ENCODE measurements at places on chromosomes 2 and 18.

- no peaks in the 10 kb centered on the region for H3K36me3 ChIP-seq
- H3K27me3 ChIP-seq: no peaks in the 10 kb centered on the region
- H3K4me3 ChIP-seq: no peak overlapping the region
Measured at GRCh38 chr2:118094503-118094902, 6.2 kb downstream of the INSIG2 start.

GRCh38 chr2:25586726-25587144, 86.6 kb downstream of the DTNB start:
- H3K4me3 ChIP-seq: no peak overlapping the region
- no peaks in the 10 kb centered on the region for H3K27me3 ChIP-seq
- H3K36me3 ChIP-seq: no peaks in the 10 kb centered on the region
- no peak overlapping the region for H3K27ac ChIP-seq
- no peaks in the 10 kb centered on the region for H3K4me1 ChIP-seq

- no peak overlapping the region for H3K4me3 ChIP-seq
- H3K27ac ChIP-seq: no peak overlapping the region
- no peaks in the 10 kb centered on the region for H3K36me3 ChIP-seq
- DNase-seq: no peak
- H3K27me3 ChIP-seq: no peaks in the 10 kb centered on the region
- H3K4me1 ChIP-seq: no peaks in the 10 kb centered on the region
Measured at GRCh38 chr2:209638346-209638745, 133.3 kb upstream of the UNC80 start.

DNA sequence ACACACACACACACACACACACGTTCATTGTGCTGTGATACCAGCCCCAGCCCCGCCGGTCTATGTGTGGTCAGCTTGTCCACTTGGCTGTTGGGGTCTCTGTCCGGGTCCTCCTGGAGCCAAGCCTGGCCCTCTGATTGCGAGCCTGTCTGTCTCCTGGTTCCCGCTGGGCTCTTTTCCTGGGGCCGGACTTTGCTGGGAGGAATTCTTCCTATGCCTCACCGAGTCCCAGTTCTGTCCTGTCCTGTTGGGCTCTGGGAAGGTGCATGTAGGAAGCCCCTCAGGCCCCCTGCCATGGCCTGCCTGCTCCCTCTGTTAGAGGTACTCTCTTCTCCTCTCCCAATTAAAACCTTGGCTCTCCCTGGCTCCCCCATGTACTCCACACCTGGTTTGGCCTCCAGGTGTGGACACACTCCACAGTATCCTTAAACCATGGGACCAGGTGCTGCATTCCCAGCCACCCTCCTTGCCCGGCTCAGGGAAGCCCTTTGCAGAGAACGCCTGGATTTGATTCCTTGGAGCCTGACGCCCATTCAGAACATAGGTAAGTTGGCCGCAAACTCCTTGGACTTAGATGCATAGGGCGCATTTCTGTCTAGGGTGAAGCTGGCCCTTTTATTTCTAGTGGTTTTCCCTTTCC, 42.3 kb downstream of the CABLES1 start:
- no peak overlapping the region for H3K27ac ChIP-seq
- no peak overlapping the region for H3K4me3 ChIP-seq
- peaks cover 2% of the 10 kb centered on the region for H3K4me1 ChIP-seq
- H3K36me3 ChIP-seq: no peaks in the 10 kb centered on the region

- no peaks in the 10 kb centered on the region for H3K27me3 ChIP-seq
- H3K4me1 ChIP-seq: no peaks in the 10 kb centered on the region
- no peak overlapping the region for H3K4me3 ChIP-seq
- H3K27ac ChIP-seq: no peak overlapping the region
Measured at GRCh38 chr2:45755585-45756335, 104.3 kb downstream of the PRKCE start.

GRCh38 chr2:201118961-201119854, 3.2 kb downstream of the CFLAR start:
- H3K27me3 ChIP-seq: no peaks in the 10 kb centered on the region
- H3K27ac ChIP-seq: peak overlapping the region; percentile 99
- peak overlapping the region; percentile 76 for H3K4me3 ChIP-seq
- H3K36me3 ChIP-seq: peaks cover 5% of the 10 kb centered on the region
- peaks cover 36% of the 10 kb centered on the region for H3K4me1 ChIP-seq
- no peak for DNase-seq

DNA sequence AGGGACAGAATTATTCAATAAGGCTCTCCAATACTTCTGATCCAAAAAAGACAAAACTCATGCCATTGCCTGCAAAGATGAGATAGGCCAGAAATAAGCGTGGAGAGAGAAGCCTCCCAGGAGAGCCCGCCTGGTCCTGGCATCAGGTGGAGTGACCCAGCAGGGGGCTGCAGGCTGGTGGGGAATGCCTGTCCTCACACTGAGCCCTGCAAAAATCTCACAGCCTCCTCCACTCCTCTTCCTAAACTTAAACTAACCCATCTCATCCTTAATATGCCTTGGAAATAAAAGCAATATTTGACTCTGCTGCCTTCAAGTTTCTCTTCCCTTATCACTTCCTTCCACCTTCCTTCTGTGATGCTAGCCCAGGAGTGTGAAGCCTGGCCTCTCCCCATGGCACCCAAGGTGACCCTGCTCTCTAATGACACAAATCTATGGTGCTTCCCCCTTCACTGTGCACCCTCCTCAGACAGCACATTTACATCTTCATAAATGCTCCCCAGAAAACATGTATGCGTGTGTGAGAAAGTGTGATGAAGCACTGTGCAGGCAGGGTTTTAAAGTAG, 218.4 kb downstream of the ANAPC1 start:
- H3K4me1 ChIP-seq: no peaks in the 10 kb centered on the region

GRCh38 chr2:15728245-15728938, 136.7 kb downstream of the DDX1 start:
- H3K4me1 ChIP-seq: peaks cover 3% of the 10 kb centered on the region
- H3K27ac ChIP-seq: no peak overlapping the region
- peak; percentile 18 for DNase-seq
- H3K4me3 ChIP-seq: no peak overlapping the region
- H3K36me3 ChIP-seq: no peaks in the 10 kb centered on the region

DNA sequence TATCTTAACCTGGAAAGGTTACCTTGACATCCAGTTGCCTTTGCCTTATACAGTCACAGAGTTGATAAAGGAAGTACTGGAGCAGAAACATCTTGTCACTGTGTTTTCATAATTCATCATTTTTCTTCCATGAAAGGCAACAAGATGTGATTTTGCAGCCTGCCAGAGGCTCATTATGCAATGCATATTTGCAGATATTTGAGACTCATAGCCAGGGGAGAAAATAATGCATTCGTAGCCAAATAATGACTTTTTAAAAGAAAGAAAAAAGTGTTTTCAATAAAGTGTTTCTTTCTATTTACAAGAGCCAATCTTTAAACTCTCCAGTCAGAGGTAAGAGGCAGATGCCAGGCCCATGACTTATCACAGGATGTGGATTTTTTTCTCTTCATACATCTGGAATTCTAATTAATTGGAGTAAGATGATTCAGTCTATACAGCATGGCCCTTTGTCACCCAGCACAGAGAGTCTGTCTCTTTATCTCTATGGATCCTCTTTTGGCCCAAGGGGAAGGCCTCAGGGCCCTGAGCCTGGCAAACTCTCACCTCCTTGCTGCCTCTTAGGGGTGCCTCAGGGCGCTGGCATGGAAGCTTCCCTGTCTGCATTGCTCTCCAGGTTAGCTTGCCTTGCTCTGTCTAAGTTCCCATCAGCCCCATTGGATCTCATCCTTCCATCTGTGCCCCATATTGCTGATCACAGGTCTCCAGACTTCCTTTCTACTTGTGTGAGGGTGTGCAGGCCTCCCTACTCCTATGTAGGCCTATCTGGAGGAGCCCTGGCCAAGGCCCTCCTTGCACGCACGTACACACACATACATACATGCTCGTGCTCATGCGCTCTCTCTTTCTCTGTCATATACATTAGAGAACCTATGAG, 247.7 kb downstream of the TPGS2 start:
- H3K36me3 ChIP-seq: no peaks in the 10 kb centered on the region
- no peak overlapping the region for H3K4me3 ChIP-seq
- no peaks in the 10 kb centered on the region for H3K27me3 ChIP-seq
- H3K27ac ChIP-seq: no peak overlapping the region
- no peaks in the 10 kb centered on the region for H3K4me1 ChIP-seq

DNA sequence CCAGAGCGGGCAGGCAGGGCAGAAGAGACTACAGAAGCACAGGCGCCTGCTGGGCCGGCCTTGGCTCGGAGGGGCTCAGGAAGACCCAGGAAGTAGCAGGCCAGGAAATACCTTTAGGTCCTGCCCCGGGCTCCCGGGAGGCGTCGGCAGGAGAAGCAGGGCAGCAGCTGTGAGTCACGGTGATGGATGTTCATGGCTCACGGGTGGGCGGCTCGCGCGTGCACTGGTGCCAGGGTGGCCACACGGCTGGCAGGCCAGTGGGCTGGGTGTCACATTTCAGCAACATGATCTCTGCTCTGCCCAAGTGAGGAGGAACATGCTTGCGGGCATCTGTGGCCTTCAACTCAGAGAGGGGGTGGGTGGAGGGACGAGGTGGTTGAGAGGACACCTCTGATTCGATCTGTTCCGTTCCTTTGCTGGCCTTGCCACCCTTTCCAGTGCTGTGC, 139.3 kb downstream of the KLHL29 start:
- no peak overlapping the region for H3K27ac ChIP-seq
- no peaks in the 10 kb centered on the region for H3K36me3 ChIP-seq
- H3K4me3 ChIP-seq: no peak overlapping the region
- peaks cover 7% of the 10 kb centered on the region for H3K4me1 ChIP-seq
- no peaks in the 10 kb centered on the region for H3K27me3 ChIP-seq

DNA sequence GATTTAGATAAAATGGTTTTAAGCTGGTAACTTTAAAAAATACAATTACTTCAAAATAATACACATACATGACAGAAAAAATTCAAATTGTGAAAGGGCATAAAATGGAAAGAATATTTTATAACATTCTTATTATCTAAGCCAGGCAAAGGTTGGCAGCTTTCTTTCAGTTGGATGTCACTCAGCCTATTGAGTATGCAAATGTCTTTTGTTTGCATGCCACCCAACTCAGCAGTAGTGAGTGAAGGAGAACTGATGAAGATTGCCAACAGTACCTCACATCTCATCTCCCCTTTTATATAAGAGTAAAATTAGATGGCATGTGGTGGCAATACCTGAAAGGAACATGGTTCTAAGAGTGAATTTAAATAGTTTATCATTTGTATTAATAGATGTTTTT, 24.8 kb downstream of the BMPR2 start:
- H3K27ac ChIP-seq: no peak overlapping the region
- no peak for DNase-seq

DNA sequence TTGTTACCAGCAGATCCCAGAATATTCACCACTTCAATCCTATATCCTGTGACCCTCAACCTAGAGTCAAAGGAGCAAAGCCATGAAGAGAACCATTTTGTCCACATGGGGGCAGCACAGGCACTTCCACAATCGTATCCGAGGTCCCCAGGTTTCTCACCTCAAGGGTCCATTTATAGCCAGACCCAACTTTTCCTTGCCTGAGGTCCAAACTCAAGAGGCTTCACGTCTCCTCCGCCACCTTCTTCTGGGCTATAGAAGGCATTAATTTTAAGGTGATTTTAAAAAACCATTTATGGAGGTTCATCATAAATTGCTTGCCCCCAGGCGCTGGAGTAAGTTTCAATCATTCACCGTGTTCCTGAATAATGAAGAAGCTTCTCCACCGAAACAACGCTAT, 111.6 kb upstream of the NABP1 start:
- H3K27ac ChIP-seq: no peak overlapping the region
- no peaks in the 10 kb centered on the region for H3K27me3 ChIP-seq
- DNase-seq: peak; percentile 72
- H3K4me1 ChIP-seq: no peaks in the 10 kb centered on the region

- H3K27me3 ChIP-seq: no peaks in the 10 kb centered on the region
- no peaks in the 10 kb centered on the region for H3K4me1 ChIP-seq
- H3K4me3 ChIP-seq: no peak overlapping the region
- no peaks in the 10 kb centered on the region for H3K36me3 ChIP-seq
Measured at GRCh38 chr18:42107691-42108450, 152.8 kb downstream of the PIK3C3 start.

DNA sequence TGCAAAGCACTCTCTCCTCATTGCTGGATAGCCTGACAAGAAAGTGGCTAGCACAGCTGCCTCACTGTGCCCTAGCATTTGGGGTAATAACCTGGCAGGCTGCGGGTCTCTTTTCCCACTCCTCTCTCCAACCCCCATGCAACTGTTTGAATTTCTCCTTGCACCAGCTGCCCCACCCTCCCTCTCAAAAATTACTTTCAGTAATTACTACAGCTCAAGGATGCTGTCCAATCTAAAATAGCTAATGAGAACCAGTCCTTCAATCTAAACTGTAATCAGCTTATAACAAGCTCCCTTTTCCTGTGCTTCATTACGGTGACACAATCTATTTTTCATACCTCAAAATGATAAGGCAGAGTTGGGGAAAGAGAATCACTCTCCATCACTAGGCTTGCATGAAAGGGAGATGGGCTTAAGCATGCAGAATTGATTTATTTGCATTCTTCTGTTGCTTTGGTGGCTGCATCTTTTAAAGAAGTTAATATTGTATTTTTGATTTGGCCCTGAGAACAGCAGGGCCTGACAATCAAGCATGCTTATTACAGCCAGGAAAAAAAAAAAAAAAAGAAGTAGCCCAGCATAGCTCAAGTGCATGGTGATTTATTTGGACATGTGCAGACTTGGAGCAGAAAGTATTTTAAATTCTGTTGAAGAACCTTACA, 881.8 kb downstream of the SLC4A3 start:
- no peaks in the 10 kb centered on the region for H3K36me3 ChIP-seq
- H3K4me1 ChIP-seq: no peaks in the 10 kb centered on the region
- H3K27me3 ChIP-seq: no peaks in the 10 kb centered on the region
- H3K4me3 ChIP-seq: no peak overlapping the region

DNA sequence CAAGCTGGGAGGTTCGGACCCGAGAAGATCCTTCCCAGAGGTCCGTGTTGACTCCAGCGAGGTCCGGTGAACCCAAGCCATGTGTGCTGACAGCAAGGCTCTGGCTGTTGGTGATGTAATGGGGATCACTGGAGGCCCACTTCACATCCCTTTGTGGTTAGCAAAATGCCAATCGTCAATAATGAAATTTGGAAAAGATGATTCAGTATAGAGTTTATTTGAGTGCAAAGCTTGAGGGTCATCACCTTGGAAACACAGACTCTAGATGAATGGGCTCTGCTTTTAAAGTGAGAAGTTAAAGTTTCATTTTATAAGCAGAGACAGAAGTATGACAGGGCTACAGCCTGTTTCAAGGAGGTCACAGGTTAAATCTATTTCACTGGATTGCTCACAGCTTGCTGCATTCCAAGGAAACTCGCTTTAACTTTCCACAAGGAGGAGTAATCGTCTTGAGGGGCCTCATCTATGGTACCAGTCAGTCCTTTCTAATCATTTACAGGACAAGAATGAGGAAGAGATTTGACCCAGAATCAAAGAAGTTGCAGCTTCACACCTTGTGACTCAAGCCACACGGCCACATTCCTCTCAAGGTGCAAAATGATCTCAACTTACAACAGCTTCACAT, 140.5 kb downstream of the TPO start:
- peaks cover 10% of the 10 kb centered on the region for H3K4me1 ChIP-seq
- peak overlapping the region; percentile 42 for H3K27ac ChIP-seq
- peak; percentile 84 for DNase-seq
- H3K4me3 ChIP-seq: peak overlapping the region; percentile 6
- H3K27me3 ChIP-seq: no peaks in the 10 kb centered on the region
